ENCODE measurements at places on chromosomes 11 and 22.

DNA sequence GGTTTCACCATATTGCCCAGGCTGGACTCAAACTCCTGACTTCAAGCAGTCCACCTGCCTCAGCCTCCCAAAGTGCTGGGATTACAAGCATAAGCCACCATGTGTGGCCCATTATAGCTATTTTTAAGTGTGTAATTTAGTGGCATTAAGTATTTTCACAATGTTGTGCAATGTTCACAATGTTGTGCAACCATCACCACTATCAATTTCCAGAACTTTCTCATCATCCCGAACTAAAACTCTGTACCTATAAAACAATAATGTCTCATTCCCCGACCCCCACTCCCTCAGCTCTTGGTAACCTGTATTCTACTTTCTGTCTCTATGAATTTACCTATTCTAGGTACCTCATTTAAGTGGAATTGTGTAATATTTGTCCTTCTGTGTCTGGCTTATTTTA is 7.5 kb downstream of the CFAP68 start:
- DNase-seq, result no peak

DNA sequence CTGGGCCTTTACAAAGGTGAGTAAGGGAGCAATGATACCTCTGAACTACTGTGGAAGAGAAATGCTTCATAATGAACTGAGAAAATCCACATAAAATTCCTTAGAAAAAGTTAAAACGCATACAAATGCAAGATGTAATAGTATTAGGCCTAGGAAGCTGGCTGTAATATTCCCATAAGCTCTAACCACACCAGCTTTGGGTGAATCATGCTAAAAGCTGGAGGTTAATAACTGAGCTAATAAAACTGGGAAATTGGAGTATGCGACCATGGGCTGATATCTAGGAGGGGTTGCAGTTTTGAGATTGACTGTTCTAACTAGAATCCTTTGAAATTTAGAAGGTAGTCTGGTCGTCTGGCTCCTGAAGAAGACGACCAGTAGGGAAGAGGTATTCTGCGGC is 28.6 kb upstream of the RCE1 start:
- no peak for DNase-seq

GRCh38 chr11:45334410-45334809 is 48.3 kb upstream of the SYT13 start:
- DNase-seq, result no peak

DNA sequence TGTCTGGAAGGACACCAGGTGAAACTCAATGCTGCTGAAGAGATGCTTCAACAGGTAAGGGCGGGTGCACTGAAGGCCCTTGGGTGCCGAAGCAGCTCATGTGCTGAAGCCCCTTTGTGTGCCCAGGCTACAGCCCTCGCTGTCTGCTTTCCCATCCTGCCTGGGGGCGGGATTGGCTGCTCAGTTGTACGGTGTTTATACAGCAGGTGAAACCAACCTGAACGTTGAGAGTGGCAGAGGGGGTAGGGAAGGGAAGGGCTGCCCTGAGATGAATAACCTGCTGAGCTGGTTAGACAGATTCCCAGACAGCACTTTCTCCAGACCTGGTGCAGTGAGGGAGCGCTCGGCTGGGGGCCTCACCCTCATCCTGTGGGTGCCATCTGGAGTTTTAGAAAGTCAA is 75.7 kb downstream of the CYB5R2 start:
- no peak for DNase-seq

- no peak for DNase-seq
Measured at GRCh38 chr22:49705972-49706352, 121.7 kb downstream of the BRD1 start.

- DNase-seq, result no peak
Measured at GRCh38 chr11:72652873-72653630, 21.2 kb downstream of the PDE2A start.

- DNase-seq, result no peak
Measured at GRCh38 chr22:39522567-39523300, 2.4 kb downstream of the ATF4 start.

DNA sequence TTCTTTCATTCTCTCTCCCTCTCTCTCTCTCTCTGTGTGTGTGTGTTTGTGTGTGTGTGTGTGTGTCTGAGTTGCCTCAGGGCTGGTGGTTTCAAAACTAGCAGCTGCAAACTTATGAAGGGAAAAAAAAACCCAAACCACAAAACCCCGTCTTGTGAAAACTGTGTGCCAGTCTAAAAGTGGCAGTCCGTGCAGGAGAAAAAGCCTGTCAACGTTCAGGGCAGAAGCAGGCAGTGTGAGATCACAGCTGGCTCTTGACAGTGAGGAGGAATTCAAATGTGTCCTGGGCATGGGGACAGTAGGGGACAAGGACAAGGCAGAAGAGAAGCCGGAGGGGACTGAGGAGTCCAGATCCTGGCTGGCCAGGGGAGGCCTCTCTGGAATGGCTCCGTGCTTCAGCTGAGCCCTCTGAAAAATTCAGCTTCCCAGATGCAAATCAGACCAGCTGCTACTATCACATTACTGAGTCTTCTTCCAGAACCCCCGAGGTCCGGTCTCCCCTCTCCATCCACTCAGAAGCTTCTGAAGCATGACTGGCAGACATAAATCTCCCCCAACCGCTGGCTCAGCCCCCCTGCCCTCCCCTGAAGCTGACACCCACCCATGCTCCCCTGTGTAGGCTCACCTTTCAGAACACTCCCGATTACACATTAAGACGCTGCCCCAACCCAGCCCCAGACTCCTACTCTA is 31.9 kb downstream of the FLI1 start:
- DNase-seq, result no peak

DNA sequence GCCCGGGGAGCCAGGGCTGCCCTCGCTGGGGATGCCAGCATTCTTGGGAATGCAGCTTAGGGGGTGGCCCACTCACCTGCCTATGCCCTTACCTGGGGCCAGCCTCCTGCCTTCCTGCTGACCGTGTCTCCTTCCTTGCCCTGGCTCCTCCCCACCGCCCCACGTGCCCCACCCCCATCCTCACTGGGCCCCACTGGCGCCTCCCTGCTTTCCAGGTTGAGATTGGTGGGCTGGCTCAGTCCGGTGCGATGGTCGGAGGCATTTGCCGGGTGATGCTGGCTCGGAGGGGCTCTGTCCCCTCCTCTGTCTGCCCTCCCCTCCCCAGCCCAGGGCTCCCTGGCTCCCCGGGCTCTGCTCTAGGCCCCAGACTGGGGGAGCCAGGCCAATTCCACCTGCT is 34.1 kb upstream of the GRAMD4 start:
- no peak for DNase-seq

DNA sequence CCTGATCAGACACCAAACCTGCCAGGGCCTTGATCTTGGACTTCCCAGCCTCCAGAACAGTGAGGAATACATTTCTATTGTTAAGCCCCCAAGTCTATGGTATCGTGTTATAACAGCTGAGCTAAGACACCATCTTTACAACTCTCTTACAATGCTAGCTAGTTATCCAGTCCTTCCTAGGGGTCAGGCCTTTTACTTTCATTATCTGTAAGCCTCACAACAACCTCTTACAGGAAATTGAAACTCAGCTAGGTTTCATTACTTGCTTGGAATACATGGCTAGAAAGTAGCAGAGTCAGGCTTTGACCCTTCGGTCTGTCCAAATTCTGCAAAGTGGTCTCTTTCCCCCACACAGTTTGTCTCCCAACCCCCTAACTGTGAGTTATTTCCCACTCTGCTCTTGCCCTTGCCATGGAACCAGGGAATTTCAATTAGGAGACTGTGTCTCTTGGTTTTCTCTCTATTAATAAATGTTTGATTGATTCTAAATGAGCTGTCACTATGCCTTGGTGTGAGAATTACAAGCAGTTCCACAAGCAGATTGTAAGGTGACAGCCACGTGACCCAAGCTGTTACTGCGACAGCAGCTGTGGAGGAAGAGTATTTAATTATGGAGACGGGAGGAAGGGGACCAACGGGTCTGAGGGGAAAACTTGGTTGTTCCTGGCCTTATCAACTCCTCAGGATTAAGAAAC is 38.4 kb upstream of the CLMP start:
- no peak for DNase-seq

DNA sequence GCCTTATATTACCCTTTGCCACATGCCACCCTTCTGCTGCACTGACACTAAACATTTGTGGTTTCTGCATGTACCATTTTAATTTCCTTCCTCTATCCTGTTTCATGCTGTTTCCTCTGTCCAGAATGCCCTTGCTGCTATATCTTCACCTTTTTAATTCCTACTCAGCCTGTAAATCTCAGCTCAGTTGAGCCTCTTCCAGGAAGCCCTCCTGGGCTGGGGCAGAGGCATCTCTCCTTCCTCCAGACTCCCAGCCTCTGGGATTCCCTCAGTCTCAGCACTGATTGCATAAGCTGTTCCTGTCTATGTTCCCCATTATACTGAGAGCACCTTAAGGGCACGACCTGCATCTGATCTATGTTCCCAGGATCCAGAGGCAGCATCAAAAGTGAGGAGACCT is 98.7 kb downstream of the RNF169 start:
- DNase-seq, result no peak

DNA sequence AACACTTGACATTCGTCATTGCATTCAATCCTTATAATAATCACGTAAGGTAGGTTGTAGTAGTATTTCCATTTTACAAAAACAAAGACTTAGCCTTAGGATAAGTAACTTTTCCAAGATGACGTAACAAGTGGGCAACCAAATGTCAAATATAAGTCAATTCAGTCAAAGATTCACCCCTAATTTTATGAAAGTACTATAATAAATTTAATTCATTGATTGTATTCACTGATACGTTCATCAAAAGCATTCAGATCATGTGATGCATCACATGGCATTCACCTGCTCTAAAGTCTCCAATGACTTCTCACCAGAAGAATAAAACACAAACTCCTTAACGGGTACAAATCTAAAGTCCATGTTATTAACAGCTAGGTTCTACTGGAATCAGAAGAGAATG is 2.1 kb downstream of the KIF18A start:
- DNase-seq, result no peak

DNA sequence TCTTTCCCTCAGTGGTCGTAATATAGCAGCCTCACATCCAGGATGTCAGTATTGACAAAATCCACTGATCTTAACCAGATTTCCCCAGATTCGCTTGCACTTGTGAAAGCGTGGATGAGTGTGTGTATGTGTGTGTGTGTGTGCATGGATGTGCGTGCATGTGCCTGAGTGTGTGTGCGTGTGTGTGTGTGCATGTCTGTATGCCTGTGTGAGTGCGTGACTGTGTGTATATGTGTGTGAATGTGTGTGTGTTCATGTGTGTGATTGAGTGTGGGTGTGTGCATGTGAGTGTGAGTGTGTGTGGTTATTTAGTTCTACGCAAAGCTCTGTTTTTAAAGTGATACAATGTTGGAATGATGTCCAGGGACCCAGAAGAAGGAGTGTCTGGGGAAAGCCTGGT is 723.2 kb downstream of the BRD1 start:
- DNase-seq, result no peak

DNA sequence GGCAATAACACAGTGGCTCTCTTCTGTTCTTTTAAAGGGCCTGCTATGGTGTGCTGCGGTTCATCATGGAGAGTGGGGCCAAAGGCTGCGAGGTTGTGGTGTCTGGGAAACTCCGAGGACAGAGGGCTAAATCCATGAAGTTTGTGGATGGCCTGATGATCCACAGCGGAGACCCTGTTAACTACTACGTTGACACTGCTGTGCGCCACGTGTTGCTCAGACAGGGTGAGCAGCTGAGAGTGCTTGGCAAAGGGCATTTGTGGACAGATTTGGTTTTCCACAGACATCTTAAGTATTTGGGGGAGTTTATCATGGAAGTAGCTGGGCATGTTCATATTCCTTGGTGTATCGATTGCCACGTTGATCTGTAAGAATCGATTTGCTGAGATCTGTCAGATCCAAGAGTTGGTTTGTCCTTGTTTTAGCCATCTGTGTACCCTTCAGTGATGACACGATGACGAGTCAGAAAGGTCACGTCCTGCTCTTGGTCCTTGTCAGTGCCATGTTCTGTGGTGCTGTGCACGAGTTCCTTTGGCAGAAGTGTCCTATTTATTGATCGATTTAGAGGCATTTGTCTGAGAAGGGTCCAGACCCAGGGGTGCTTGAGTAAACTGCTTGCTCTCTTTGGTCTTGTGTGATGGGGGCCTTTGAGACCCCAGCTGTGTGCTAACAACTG is 4.8 kb downstream of the RPS3 start:
- no peak for DNase-seq

DNA sequence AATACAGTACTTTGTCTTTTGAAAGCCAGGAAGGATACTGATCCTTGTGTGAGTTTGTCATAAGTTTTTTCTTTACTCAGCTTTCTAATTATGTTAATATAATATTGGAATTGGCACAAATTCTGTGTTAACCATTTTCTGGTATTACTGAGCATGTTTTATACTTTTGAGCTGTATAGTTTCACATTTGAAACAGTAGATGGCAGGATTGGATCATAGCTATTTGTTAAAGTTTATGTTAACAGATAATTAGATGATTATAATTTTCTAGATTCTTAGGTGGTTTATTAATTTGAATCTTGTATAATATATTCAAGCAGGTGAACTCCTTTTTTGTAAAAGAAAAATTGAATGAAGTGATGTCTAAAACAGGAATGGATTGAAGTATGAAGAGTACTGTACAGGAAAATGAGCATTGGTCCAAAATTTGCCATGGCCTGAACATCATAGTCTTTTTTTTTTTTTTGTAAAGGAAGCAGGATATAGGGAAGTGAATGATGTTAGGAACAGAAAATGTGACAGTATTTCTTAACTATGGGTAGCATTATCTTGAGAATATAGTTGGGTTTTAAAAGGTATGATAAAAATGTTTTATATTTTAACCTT is 102.0 kb downstream of the CYP2R1 start:
- peak; percentile 22 for DNase-seq

- no peak for DNase-seq
Measured at GRCh38 chr22:42716649-42717127, 4.0 kb downstream of the A4GALT start.

GRCh38 chr22:42769238-42769573 is 48.5 kb upstream of the A4GALT start:
- DNase-seq, result no peak

- no peak for DNase-seq
Measured at GRCh38 chr22:27090611-27091011, 433.2 kb downstream of the MIAT start.

GRCh38 chr22:37180531-37181231 is 7.4 kb downstream of the C1QTNF6 start:
- no peak for DNase-seq

DNA sequence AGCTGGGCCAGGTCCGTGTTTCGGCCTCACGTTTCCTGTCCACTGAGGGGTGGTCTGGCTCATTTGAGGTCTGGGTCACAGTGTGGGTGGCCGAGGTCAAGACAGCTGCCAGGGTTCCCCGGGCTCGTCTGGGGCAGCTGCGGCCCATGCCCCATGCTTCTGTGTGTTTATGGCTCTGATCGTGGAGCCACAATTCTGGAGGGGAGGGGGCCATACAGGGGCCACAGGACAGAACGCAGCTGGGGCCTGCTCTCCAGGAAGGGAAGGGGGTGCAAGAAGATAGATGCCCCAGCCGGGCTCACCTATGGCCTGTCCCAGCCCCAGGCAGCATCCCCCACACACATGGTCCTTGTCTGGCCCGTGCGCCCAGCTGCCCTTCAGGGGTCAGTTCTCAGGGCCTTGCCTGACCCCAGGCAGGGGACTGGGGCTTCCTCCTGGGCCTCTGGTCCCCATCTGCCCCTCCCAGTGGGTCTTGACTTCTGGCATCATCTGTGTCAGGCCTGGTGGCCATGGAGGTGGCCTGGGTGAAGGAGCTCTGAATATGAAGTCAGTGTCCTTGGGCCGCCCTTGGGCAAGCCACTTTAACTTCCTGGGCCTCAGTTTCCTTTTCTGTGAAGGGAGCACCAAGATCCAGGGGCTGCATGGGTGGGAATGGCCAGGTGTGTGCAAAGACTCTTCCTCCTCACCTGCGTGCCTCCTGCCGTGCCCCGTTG is 8.4 kb downstream of the TSPAN32 start:
- no peak for DNase-seq
